ENCODE measurements at places on chromosomes 2 and 18. TPM values are rescaled to one million over a fixed set of nuclear protein-coding genes. Genes with fewer than 3 reads are reported as not detected.

APCDD1 gene
- not detected for total RNA-seq

DNA sequence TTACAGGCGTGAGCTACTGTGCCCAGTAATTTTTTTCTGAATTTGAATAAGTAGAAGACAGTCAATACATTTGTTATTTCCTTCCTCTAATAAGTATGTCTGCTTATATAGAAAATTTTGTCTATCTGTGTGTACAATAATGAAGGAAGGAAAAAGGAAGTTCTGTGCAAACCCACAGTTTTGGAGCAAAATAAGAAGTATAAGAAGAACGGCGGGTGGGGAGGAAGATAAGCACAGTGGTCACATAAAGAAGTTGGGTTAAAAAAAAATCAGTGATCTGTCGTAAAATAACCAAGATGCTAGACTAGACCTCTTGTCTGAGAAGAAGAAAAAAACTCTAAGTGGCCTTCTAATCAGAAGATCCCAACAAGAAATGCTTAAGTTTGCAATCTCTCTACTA, 20.2 kb downstream of the MGAT4A start:
- no peak for DNase-seq

- no peak for DNase-seq
These were observed 30.5 kb upstream of the SNORC start for GRCh38 chr2:232839411-232840079.

- DNase-seq = no peak
These were observed 1.6 kb downstream of the CELF4 start for GRCh38 chr18:37563931-37564392.

GRCh38 chr18:56902653-56903052, 244.2 kb upstream of the BOD1L2 start:
- DNase-seq = no peak
